Activated effector memory CD4-positive, alpha-beta T cell treated with anti-CD3 and anti-CD28 coated beads, Interleukin-2, amount 50 U/mL, for 16 hours (primary cell): ENCODE measurements at places on chromosomes 5 and 9.

- DNase-seq, result no peak
These were observed 584.5 kb upstream of the DMAC1 start for GRCh38 chr9:8384091-8384490.

GRCh38 chr9:128259156-128259555 is 16.7 kb downstream of the GOLGA2 start:
- DNase-seq, result no peak

GRCh38 chr9:105877721-105878120 is 183.4 kb downstream of the TMEM38B start:
- DNase-seq, result no peak

GRCh38 chr5:151700296-151700695 is 13.6 kb upstream of the SPARC start:
- DNase-seq, result no peak

- DNase-seq, result no peak
These were observed 10.7 kb downstream of the NR5A1 start for GRCh38 chr9:124496463-124496862.

DNA sequence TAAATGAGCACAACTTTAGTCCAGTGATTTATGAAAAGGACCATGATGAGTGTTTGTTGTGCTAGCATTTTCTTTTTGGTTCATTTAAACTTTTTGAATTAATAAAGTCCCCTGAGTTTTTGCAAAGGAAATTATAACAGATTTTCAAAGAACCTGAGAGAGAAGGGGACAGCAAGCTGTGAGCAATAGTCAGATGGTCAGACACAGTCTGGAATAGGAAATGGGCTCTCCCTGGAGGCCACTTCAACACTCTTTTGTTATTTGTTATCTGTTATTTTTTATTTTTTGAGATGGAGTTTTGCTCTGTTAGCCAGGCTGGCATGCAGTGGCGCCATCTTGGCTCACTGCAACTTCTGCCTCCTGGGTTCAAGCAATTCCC is 171.1 kb downstream of the ARHGEF28 start:
- no peak for DNase-seq

DNA sequence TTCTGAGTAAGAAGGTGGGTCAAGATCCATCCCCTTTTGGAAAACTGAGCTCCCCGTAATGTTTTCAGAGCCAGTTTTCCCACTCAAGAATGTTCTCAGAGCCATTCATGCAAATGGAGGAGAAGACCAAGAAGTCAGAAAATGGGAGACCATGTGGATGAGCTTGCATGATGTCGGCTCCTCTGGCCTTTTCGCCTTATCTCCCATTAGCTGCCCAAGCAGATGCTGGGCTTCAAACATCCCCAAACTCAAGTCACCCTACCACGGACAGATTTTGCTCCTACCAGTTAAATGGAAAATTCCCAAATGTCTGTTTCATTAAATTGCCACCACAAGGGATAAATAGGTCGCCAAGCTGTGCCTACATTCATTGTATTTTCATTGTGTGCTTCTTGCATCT is 161.4 kb downstream of the ICE1 start:
- DNase-seq, result no peak

DNA sequence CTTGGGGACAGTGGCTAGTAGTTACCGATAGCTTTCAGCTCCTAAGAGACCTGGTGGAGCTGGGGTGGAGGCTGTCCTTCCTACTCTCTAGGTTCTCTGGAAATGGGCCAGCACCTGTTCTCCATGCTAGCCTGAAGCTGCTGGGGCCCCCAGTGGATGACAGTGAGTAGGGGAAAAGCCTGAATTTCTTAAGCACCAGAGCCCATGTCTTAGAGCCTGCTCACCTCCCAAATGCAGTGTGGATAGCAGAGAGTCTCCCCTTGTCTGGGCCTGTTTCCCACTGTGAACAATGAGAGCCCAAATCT is 105.8 kb downstream of the DAB2IP start:
- DNase-seq, result no peak
